ENCODE measurements at places on chromosomes 2 and 18.

DNA sequence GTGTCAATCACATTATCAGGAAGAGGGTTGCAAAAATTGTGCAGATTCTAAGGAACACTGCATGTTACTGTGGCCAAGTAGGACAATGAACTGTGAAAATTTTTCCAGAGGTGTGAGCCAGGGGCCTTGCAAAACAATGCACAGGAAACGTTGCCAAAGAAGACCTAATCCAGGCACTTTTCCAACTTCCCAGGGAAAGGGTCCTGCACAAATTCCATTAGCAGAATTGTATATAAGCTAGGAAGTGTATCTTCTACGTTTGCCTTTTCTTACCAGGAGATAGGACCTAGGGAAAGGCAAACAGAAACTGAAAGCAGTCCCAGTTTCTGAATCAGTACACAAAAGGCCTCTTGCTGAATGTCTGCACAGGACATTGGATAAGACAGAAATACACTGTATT lies 1888.3 kb upstream of the CELF4 start:
- no peak for DNase-seq

- no peak for DNase-seq
These were observed 19.3 kb downstream of the ST6GAL2 start for GRCh38 chr2:106866641-106867040.

DNA sequence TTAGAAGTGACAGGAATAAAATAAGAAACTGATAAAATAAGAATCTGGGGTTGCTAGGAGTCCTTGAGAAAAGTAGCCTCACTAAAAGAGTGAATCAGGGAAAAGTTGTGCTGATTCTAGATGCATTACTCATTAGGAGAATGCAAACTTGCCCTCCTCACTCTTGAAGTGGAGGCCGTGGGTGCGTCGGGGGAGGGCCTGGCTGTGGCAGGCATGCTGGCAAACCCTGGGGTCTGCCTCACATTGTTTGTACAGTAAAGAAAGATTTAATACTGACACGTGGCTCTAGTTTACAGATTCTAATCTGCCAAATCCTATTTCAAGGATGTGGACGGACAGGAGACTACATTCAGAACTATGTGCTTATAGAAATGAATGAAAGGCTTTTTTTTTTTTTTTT lies 41.9 kb downstream of the TANC1 start:
- DNase-seq: no peak

DNA sequence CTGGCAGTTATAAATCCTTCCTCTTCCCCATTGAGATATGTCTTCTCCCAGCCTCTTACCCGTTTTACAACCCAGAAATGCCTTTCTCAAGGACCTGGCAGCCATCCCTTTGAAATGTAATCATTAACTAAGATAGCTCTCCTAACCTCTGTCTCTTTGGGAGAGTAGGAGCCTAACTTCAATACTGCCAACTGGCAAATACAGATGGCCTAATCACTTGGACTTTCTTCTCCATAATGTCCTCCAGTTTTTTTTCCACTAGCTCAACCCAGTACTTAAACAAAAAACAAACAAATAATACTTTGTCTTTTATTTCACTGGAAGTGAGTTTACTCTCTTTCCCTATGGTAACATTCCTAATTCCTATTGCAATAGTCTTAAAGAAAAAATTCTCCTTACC lies 1391.1 kb downstream of the SUCLG1 start:
- no peak for DNase-seq

- peak; percentile 84 for DNase-seq
These were observed 15.8 kb upstream of the SELENOI start for GRCh38 chr2:26330114-26330549.

- DNase-seq: no peak
These were observed 15.7 kb downstream of the GPR35 start for GRCh38 chr2:240640939-240641338.

- DNase-seq: no peak
These were observed 95.6 kb upstream of the THOC1 start for GRCh38 chr18:363301-364085.

GRCh38 chr18:79354350-79354749 lies 41.4 kb upstream of the NFATC1 start:
- DNase-seq: no peak

DNA sequence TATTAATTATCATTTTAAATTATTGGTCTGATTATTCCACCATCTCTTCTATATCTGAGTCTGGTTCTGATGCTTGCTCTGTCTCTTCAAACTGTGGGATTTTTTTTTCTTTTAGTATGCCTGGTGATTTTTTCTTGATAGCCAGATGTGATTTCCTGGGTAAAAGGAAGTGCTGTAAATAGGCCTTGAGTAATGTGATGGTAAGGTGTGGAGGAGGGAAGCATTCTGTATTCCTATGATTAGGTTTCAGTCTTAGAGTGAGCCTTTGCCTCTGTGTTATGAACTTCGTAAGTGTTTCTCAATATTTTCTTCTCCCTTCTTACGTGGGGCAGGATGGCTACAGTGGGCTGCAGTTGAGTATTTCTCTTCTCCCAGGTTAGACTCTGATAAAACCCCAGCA lies 103.0 kb downstream of the EHBP1 start:
- no peak for DNase-seq

DNA sequence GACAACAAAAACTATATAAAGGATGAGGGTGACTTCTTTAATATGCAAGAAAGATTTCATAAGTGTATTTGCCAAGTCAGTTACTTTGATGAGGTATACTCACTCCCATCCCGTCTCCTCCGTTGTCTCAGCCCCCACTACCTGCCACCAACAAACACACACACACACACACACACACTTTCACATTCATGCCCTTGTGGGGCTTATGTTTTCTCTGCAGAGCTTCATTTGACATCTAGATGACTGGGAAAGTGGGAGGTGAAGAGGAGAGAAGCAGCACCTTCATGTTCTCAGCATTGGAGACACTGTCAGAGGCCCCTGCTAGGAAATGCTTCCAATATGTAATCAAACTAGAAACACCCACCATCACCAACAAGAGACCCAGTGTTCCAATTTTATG lies 22.5 kb upstream of the TXNDC2 start:
- no peak for DNase-seq

DNA sequence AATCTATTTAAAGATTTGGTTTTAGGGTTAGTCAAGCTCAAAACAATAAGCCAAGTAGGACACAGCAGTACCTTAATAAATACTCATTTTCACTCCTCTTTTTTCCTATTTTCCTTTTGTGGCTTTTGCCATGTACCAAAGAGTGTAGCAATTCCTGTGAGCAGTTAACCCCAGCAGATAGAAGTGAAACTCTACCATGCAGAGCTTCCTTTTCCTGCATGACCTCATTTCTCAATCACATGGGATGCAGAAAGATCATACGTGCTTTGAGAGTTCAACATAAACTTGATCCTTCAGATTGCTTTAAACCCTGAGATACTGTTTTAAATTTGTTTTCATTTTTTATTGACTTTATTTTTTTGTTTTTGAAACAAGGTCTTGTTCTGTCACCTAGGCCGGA lies 99.1 kb upstream of the ARHGAP15 start:
- no peak for DNase-seq

GRCh38 chr2:62831729-62832128 lies 126.2 kb downstream of the EHBP1 start:
- DNase-seq: no peak

DNA sequence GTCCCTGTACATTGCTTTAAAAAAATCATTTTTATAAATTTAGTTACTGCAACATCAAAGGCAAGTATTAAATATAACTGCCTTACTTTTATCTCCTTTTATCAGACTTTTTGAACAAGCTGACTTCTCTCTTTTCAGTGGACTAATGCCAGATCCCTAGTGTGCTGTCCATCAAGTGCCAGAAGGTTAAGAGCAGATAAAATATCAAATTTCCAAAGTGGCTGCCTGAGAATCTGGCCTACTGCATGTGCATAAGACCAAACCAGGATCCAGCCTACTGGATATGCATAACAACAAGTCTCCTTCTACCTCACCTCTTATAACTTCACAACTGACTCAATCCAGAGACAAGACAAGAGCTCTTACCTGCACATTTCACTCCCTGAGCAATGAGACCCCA lies 59.8 kb upstream of the CHRNA1 start:
- DNase-seq: no peak

DNA sequence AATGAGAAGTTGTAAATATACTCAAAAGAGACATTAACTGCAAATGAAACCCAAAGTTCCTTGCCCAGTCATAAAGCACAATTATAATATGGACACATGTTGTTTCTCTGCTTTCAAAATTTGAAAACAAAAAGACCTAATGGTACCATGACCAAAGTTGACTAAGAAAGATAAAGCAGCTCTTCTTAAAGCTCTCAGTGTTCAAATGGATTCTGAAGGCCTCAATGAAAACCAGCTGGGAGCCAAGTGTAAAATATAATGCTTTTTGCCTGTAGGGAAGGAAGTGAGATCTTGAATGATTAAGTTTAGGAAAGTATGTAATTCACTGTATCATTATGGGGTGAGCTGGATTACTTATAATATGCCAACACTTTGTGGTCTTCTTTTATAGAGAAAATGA lies 178.6 kb downstream of the SATB2 start:
- no peak for DNase-seq

DNA sequence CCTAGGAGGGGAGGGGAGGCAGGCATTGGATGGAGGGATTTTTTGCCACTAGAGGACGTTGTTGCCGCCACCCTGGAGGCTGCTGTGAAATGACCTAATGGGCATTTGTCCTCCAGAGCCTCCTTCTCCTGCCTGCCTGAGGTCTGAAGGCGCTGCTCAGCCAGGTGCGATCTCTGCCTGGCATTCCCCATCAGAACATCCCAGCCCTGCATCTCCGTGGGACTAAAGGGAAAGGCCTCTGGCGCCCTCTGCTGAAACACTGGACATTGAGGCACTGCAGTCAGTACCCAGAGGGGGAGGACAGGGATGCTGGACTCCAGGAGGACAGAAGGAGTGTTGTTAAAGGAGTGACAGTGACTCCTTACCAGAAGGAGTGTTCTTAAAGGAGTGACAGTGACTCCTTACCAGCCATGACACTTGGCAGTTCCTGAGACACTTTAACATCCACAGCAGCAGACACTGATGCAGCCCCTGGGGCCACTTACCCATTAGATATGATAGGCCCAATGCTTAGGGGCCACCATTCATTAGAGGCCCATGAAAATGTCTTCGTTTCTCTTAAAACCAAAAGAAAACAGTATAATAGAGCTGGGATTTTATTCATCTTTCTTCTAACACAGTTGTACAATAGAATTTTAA lies 17.0 kb downstream of the THNSL2 start:
- no peak for DNase-seq

- DNase-seq: no peak
These were observed 907.0 kb downstream of the EPHA4 start for GRCh38 chr2:220665108-220665471.

DNA sequence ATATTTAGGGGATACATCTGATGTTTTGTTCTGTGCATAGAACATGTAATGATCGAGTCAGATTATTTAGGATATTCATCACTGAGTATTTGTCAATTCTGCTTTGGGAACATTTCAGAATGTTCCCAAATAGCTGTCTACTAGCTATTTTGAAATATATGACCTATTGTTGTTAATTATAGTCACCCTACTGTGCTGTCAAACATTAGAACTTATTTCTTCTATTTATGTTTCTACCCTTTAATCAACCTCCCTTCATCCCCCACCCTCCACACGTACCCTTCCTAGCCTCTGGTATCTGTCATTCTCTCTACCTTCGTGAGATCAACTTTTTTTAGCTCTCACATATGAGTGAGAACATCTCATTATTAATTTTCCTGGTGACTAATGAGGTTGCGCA lies 40.9 kb downstream of the ANKRD12 start:
- DNase-seq: no peak

- no peak for DNase-seq
These were observed 83.1 kb downstream of the BABAM2 start for GRCh38 chr2:27973592-27973991.

DNA sequence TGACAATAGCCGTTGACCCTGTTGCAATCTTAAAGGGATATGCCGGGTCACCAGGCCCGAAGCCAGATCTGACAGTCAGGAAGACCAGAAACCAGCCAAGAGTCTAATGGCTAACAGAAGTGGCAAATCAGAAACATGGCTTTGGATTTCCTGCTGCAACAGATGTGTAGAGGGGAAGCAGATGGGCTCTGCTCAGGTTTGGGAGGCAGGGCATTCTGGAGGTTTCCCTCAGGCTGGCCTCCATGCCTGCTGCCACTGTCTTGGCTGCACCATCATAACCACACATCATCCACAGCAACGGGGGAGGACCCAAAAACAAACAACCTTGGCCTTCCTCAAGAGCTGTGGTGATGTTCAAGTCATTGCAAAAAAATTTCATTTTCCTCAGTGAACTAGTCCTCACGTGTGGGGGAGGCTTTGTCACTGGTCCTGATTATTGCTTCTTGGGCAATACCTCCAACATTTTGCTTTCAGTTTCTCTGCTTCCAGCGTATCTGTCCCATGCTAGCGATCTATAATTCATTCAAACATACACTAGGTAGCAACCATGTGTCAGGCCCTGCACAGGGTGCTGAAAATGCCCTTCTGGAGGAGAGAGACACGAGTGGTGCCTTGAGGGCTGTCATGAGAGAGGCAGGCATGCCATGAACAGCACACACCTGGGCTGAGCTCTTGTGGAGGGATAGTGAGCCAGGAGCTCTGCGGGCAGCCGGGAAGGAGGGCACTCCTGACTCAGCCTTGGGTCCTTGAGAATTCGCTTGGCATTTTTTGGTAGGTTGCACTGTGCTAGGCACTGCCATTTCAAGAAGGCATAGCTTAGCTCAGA lies 48.2 kb upstream of the LGALSL start:
- no peak for DNase-seq

DNA sequence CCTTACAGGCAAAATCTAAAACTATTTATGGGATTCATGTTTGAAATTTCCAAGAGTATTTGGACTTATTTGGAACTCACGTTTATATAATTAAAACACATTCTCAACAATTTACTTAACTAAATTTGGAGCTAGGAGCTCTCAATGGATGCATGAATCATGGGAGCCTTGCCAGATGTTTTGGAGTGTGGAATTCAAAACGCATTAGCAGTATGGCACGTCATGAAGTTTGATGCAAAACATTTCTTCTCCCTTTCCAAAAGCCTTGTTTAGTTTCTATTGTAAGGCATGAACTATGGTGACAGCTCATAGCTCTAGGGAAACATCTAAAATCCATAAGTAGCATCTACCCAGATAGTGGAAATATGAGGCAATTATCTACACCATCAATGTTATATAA lies 701.6 kb downstream of the SATB2 start:
- DNase-seq: no peak

DNA sequence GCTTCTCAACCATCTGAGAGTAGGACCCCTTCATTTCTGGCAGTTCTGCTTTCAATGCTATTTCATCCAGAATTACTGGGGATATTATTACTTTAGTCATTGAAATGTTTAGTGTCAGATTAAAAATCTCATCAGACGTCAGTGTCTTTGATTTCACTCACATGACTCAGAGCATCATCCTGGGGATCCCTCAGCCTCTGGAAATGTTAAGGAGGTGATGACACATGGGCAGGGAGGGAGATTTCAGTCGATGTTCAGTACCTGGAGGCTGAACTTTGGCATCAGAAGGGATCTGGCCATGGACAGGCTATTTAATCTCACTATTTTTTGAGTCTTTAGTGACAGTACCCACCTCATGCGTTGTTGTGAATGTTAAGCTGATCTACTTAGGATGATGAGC lies 39.1 kb downstream of the OSBPL6 start:
- DNase-seq: no peak

GRCh38 chr2:178928077-178928476 lies 120.9 kb upstream of the TTN start:
- DNase-seq: no peak
